Mesenteric fat pad (tissue), 1 donor: ENCODE measurements at places on chromosomes 16 and 17.

DNA sequence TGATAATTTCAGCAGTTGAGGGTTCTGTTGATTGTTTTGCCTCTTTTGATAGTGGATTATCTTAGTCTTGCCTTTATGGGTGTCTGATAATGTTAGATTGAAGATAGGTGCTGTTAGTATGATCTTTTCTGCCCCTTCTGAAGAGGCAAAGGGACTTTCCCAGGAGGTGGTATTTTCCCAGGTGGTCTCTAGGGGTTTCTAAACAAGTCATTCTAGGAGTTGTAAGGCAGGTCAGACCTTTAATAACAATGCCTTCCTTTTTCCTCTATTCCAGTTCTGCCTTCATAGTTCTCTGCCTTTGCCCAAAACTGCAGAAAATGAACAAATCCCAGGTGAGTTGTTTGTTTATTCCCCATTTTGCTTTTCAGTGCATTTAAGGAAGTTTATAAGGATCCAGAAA, 4.3 kb downstream of the ZFP1 start:
- no peak for DNase-seq

- no peak for DNase-seq
Observed at GRCh38 chr17:80424878-80425765, 10.2 kb downstream of the ENDOV start.

GRCh38 chr17:13759518-13760335, 158.0 kb upstream of the HS3ST3A1 start:
- no peak for DNase-seq

DNA sequence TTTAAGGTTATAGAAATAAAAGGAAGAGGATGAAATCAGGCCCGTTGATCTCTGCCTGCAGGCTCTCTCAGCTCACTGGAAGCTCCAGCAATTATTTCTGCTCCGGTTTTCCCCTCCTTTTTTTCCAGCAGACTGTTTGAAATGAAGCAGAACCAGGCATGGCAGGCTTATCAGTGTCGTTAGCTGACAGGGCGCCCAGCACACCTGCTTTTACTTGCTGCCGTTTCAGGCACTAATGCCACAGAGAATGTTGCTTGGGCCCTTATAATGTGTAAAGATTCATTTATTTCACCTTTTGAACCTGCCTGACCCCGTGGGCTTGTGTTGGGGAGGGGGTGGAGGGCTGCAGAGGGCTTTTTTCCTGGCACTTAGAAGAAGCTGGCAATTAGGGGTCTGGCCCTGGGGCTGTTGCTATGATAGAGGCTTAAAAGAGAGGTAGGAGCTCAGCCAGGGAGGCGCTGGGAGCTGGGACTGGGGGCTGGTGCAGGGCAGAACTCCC, 108.1 kb downstream of the IRX3 start:
- no peak for DNase-seq

- no peak for DNase-seq
Observed at GRCh38 chr17:44220213-44221083, 973 bp upstream of the UBTF start.

GRCh38 chr16:24573141-24573540, 33.8 kb downstream of the RBBP6 start:
- no peak for DNase-seq

DNA sequence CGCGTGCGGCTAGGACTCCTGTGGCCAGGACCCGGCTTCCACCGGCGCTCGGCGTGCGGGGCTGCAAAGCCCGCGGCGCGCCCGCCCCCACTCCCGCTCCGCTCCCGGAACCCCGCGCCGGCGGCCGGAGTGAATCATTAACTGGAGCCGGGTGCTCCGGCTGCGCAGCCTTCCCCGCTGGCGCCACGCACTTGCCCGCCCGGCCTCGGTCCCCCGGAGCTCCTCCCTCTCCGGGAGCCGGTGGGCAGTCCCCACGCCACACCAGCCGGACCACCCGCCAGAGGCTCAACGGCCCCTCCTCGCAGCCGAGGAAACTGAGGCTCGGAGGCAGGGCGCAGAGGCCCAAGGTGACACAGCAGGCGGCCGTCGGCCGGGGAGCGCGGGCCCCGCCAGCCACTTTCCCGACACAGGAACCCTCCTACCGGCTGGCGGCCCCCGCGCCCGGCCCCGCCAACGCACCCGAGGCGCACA, 580 bp downstream of the BCAR1 start:
- DNase-seq = no peak

DNA sequence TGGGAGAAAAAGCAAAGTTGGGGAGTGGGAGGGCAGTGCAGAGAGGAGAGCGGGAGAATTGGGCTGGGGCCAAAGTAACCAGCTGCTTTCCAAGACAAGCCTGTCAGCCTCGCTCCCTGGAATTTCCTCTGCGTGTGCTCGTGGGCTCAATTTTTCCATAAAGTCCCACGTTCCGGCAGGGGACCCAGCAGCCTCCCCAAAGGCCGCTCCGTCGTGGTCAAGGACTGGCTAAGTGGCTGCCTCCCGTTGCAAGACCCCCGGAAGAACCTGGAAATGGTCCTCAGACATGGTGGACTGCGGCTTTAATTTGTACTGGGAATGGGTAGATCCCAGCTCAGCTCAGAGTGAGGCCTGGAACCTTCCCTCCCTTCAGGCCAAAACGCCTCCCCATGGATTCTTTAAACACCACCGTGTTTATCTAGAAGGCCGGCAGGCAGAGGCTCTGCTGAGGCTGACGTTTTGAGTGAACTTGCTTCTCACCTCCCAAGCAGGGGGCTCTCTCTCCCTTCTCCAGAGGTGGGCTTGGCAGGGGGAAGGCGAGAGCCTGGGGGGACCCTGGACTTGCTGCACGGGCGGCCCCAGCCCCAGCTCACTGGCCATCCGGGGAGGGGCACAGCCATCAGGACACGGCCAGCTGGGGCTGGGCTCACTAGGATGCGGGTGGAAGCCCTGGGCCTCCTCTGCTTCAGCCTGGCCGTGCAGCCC, 190.0 kb downstream of the C16orf95 start:
- peak; percentile 84 for DNase-seq

GRCh38 chr17:80845863-80846671, 145.6 kb upstream of the CHMP6 start:
- DNase-seq = peak; percentile 88
